ENCODE measurements at places on chromosomes 2 and 18.

DNA sequence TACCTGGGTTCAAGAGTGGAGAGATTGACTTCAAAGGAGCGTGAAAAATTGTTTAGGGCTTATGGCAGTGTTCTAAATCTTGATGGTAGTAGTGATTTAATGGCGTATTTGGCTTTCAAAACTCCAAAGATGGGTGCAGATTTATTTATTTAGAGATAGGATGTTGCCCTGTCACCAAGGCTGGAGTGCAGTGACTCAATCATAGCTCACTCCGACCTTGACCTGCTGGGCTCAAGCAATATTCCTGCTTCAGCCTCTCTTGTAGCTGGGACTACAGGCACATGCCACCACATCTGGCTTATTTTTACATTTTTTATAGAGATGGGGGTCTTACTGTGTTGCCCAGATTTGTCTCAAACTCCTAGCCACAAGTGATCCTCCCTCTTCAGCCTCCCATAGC is 52.5 kb downstream of the FAM117B start:
- no peak overlapping the region for H3K4me3 ChIP-seq
- H3K27me3 ChIP-seq: no peaks in the 10 kb centered on the region
- no peaks in the 10 kb centered on the region for H3K36me3 ChIP-seq
- no peak for DNase-seq

GRCh38 chr2:30437809-30438548 is 9.1 kb upstream of the LCLAT1 start:
- H3K36me3 ChIP-seq: no peaks in the 10 kb centered on the region
- DNase-seq: no peak
- H3K4me1 ChIP-seq: peaks cover 21% of the 10 kb centered on the region

DNA sequence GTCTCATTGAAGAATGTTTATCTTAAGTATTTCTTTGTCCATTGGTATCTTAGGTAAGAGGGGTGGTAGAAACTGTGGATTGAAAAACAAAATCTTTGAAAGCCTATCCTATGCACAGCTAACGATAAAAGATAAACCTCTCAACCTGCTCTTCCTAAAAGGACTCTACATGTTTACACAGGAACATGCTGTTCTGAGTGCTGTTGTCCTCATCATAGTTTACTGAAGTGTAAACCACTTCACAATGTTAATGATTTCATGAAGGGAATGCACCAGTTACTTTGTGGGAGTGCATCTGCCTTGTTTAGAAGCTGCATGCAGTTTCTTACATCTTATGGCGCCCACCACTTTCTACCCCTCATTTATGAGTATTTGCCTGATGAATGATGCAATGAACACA is 1.2 kb downstream of the ACMSD start:
- no peaks in the 10 kb centered on the region for H3K4me1 ChIP-seq
- no peak for DNase-seq
- H3K27me3 ChIP-seq: no peaks in the 10 kb centered on the region
- no peak overlapping the region for H3K27ac ChIP-seq
- H3K36me3 ChIP-seq: no peaks in the 10 kb centered on the region

DNA sequence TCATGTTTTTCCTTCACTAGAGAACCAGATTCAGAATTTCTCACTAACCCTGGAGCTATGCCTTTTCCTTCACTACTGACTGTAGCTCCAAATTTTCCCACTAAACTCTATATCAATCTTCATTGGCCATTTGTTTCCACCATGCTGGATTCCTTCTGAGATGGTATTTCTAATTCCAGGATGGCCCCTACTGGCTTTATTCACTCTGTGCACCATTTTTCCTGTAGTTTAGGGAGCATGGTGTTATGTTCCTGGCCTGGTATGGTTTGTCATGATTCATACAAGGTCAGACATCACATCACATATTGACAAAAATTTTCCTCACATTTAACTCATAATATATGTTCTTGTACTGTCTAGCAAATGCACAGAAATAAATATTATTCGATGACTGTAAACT is 229.2 kb upstream of the TFPI start:
- no peak overlapping the region for H3K4me3 ChIP-seq
- no peaks in the 10 kb centered on the region for H3K27me3 ChIP-seq
- DNase-seq: no peak
- no peak overlapping the region for H3K27ac ChIP-seq

DNA sequence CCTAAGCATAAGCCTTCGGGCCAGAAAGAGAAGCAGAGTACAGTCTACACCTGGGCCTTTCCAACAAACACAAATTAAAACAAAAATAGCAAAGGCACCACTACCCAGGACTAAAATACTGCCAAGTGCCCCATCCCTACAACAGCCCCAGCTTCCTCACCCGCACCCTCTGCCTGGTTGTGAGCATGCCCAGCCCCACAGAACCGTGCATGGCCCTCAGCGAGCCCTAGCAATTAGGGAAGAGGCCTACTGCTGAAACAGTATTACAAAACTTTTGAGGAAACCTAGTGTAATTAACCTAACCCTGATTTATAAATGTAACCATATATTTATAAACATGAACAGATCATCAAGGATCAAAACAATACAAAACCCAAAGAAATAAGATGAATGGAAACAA is 44.2 kb downstream of the FARSB start:
- no peaks in the 10 kb centered on the region for H3K4me1 ChIP-seq
- H3K36me3 ChIP-seq: peaks cover 54% of the 10 kb centered on the region
- DNase-seq: no peak
- no peak overlapping the region for H3K27ac ChIP-seq
- H3K27me3 ChIP-seq: no peaks in the 10 kb centered on the region
- no peak overlapping the region for H3K4me3 ChIP-seq

- no peak overlapping the region for H3K4me3 ChIP-seq
- no peaks in the 10 kb centered on the region for H3K27me3 ChIP-seq
- no peak overlapping the region for H3K27ac ChIP-seq
- H3K4me1 ChIP-seq: peaks cover 4% of the 10 kb centered on the region
- DNase-seq: no peak
Observed at GRCh38 chr18:25010623-25011374, 341.2 kb downstream of the ZNF521 start.

- no peaks in the 10 kb centered on the region for H3K36me3 ChIP-seq
- DNase-seq: no peak
- H3K4me1 ChIP-seq: peaks cover 15% of the 10 kb centered on the region
- H3K27me3 ChIP-seq: no peaks in the 10 kb centered on the region
- H3K4me3 ChIP-seq: no peak overlapping the region
Observed at GRCh38 chr2:65751408-65751807, 319.0 kb upstream of the SPRED2 start.

- H3K27me3 ChIP-seq: no peaks in the 10 kb centered on the region
- H3K4me1 ChIP-seq: no peaks in the 10 kb centered on the region
- no peak overlapping the region for H3K4me3 ChIP-seq
- no peak for DNase-seq
Observed at GRCh38 chr18:12397254-12397653, 10.5 kb upstream of the PRELID3A start.

DNA sequence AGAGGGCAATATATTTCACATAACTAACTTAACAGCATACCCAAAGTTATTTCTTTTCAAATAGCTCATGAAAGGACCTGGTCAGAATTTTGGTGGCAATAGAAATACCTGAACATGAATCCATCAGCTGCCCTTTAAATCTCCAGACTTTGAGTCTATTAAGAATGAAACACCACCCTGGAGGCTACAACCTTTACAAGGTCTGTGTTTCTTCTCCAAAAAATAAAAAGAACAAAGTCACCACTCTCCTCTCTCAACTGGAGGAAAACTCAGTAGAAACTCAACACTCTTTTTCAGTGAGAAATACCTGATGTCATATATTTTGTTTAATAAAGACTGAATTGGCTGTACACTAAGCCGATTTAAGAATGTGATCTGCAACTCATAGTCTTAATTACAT is 204.3 kb downstream of the AGPS start:
- no peaks in the 10 kb centered on the region for H3K27me3 ChIP-seq
- DNase-seq: no peak
- H3K36me3 ChIP-seq: no peaks in the 10 kb centered on the region
- no peak overlapping the region for H3K4me3 ChIP-seq

DNA sequence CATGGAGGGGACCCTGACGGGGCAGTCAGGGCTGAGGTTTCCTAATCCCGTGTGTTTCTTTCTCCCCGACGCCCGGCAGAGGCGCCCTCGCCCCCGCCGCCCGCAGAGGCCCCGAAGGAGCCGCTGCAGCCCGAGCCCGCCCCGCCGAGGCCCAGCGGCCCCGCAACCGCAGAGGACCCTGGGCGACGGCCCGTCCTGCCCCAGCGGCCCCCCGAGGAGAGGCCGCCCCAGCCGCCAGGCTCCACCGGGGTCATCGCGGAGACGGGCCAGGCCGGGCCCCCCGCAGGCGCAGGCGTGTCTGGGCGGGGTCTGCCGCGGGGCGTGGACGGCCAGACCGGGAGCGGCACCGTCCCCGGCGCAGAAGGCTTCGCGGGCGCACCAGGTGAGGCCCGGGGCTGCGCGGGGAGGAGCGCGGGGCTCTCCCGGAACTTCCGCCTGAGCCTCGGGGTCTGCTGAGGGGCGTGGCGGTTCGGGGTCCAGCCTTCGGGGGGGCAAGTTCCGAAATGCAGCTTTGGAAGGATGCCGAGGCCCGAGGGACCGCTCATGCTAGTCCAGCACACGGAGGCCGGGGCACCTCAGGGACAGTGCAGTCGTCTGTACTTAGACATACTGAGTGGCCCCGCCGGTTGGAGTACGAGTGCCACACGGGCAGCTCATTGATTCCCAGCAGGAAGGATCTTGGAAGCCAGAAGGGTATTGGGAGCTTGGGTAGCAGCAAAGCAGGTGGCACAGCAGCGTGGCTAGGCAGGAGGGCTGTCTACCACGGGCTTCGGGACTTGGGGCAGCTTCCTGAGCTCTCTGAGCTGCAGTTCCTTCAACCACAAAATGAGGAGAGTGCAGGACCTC is 60.1 kb downstream of the EMILIN2 start:
- H3K36me3 ChIP-seq: no peaks in the 10 kb centered on the region
- peak overlapping the region; percentile 30 for H3K27ac ChIP-seq
- H3K27me3 ChIP-seq: no peaks in the 10 kb centered on the region
- DNase-seq: peak; percentile 45
- H3K4me3 ChIP-seq: peak overlapping the region; percentile 61
- H3K4me1 ChIP-seq: peaks cover 34% of the 10 kb centered on the region

- no peaks in the 10 kb centered on the region for H3K4me1 ChIP-seq
- no peaks in the 10 kb centered on the region for H3K36me3 ChIP-seq
- no peak overlapping the region for H3K4me3 ChIP-seq
- DNase-seq: no peak
- H3K27ac ChIP-seq: no peak overlapping the region
- no peaks in the 10 kb centered on the region for H3K27me3 ChIP-seq
Observed at GRCh38 chr2:228535396-228535795, 353.9 kb upstream of the SPHKAP start.

- H3K36me3 ChIP-seq: no peaks in the 10 kb centered on the region
- H3K4me3 ChIP-seq: peak overlapping the region; percentile 41
- H3K27me3 ChIP-seq: no peaks in the 10 kb centered on the region
Observed at GRCh38 chr18:32730620-32731091, 42.2 kb downstream of the KLHL14 start.

GRCh38 chr2:47617028-47617427 is 165.9 kb upstream of the MSH6 start:
- H3K27ac ChIP-seq: no peak overlapping the region
- H3K36me3 ChIP-seq: no peaks in the 10 kb centered on the region
- H3K4me1 ChIP-seq: no peaks in the 10 kb centered on the region
- no peak overlapping the region for H3K4me3 ChIP-seq

- peaks cover 70% of the 10 kb centered on the region for H3K27me3 ChIP-seq
- DNase-seq: no peak
- peaks cover 22% of the 10 kb centered on the region for H3K4me1 ChIP-seq
Observed at GRCh38 chr18:57353137-57353939, 981 bp downstream of the ST8SIA3 start.

Measured in heart left ventricle (tissue), 16 donors.